ENCODE measurements at places on chromosomes 2 and 18. TPM values are rescaled to one million over a fixed set of nuclear protein-coding genes. Genes with fewer than 3 reads are reported as not detected.

DNA sequence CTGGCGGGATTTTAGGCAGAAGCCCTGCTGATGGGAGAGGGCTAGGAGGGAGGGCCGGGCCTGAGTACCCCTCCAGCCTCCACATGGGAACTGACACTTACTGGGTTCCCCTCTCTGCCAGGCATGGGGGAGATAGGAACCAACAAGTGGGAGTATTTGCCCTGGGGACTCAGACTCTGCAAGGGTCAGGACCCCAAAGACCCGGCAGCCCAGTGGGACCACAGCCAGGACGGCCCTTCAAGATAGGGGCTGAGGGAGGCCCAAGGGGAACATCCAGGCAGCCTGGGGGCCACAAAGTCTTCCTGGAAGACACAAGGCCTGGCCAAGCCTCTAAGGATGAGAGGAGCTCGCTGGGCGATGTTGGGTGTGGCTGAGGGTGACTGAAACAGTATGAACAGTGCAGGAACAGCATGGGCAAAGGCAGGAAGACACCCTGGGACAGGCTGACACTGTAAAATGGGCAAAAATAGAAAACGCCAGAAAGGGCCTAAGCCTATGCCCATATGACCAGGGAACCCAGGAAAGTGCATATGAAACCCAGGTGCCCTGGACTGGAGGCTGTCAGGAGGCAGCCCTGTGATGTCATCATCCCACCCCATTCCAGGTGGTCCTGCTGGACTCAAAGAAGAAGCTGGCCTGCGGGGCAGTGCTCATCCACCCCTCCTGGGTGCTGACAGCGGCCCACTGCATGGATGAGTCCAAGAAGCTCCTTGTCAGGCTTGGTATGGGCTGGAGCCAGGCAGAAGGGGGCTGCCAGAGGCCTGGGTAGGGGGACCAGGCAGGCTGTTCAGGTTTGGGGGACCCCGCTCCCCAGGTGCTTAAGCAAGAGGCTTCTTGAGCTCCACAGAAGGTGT lies 8.5 kb downstream of the PROC start:
- DNase-seq: no peak

- no peak for DNase-seq
Observed at GRCh38 chr2:173090973-173091660, 15.5 kb downstream of the MAP3K20 start.

DNA sequence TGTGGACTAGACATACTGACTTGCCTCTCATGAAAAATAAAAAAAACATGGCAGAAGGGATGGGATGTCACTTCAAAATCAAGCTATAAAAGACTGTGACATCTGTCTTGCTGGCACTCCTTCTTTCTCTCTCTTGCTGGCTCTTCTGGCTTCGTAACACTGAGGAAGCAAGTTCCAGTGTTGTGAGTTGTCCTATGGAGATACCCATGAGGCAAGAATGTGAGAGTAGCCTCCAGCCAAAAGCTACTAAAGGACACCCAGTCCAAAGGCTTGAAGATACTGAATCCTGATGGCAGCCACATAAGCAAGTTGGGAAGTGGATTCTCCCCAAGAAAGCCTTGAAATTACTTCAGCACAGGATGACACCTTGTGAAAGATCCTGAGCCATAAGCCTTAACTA lies 376.1 kb upstream of the TMEFF2 start:
- DNase-seq: no peak

DNA sequence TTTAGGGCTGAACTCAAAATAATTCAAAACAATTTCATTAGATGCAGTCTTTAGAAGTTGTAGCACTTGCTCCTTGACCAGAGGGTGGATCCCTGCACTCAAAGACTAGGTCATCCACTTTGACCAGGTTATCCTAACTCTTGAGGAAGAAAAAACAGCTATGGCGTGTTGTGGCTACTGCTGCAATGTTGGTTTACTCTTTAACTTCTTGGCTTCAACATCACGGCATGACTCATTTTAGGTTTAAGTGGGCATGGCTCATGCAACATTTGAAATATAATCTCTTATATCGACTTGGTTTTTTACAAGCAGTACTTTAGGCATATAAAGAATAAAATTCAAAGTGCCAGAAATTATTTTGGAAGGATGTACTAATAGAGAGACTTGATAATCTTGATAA lies 35.4 kb downstream of the ANKRD29 start:
- no peak for DNase-seq

The GPR148 gene
- not detected for total RNA-seq
